IPS DF 19.7 (cell line): ENCODE measurements at places on chromosomes 5 and 9.

- DNase-seq, result no peak
These were observed 89.9 kb downstream of the HSPA4 start for GRCh38 chr5:133141746-133142145.

DNA sequence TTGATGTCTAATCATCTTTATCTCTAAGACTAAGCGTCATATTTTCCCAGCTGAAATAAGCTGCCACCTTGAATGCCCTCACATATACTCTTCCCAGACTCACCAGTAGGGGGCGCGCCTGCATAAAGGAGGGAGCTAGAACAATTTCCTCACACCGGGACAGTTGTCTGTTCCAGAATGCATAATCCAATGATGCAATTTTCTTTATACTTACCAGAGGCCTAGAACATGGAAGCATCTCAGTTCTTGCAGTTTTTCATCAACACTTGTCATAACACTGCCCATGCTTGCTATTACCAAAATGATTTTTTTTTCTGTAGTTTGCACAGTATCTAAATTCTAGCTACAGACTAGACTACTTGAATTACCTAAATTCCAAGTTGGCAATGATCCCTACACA is 203.9 kb downstream of the FRMD3 start:
- DNase-seq, result no peak

- DNase-seq, result no peak
These were observed 27.9 kb downstream of the TRIO start for GRCh38 chr5:14171046-14171445.

- no peak for DNase-seq
These were observed 67.1 kb downstream of the LHX2 start for GRCh38 chr9:124078641-124079040.

GRCh38 chr5:33827885-33828284 is 63.9 kb downstream of the ADAMTS12 start:
- DNase-seq, result no peak

DNA sequence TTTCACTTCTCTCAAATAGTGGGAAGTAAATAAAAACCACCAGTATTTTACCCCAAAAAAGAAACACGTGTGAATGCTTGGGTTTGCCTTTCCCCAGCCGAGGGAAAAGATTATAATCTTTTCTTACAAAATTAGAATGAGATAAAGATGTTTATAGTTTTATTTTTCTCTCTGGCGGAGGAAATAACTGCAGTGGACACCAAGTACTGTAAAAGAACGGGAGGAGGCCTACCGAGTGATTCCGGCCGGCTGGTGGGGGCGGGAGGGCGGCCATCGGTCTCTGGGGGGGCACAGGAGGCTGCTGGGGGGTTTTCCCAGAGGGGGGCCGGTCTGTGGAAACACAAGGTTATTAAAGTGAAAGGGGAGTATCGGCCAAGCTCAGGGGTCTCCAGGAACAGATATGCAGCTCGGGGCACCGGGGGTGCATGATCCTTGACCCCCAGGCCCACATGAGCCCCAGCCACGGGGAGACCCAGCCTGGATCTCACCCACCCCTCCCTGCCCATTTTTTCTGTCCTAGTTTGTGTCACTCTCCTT is 29.4 kb downstream of the LCP2 start:
- no peak for DNase-seq

DNA sequence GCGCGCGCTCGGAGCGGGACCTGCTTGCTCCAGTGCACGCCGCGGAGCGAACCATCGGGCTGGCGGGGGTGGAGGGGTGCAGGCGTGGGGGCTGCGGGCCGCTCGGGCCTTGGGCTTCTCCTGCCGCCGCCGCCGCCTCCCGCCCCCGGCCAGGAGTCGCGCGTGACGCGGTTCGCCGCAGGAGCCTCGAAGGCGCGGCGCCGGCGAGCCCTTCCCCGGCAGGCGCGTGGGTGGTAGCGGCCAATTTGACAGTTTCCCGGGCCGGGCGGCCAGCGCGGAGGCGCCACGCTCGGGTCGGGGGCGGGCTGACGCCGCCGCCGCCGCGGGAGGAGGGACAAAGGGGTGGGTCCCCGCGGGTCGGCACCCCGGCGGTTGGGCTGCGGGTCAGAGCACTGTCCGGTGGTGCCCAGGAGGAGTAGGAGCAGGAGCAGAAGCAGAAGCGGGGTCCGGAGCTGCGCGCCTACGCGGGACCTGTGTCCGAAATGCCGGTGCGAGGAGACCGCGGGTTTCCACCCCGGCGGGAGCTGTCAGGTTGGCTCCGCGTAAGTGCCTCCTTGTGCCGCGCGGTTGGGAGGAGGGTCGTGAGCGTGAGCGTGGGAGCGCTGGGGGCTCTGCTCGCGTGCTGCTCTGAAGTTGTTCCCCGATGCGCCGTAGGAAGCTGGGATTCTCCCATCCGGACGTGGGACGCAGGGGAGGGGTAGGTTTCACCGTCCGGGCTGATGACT is at the start of gene TJP2:
TJP2 (plus strand) TSS at position 387 of the 725 bp plus-strand sequence; CDS start at position 483, 96 bp downstream.
- DNase-seq, result no peak

DNA sequence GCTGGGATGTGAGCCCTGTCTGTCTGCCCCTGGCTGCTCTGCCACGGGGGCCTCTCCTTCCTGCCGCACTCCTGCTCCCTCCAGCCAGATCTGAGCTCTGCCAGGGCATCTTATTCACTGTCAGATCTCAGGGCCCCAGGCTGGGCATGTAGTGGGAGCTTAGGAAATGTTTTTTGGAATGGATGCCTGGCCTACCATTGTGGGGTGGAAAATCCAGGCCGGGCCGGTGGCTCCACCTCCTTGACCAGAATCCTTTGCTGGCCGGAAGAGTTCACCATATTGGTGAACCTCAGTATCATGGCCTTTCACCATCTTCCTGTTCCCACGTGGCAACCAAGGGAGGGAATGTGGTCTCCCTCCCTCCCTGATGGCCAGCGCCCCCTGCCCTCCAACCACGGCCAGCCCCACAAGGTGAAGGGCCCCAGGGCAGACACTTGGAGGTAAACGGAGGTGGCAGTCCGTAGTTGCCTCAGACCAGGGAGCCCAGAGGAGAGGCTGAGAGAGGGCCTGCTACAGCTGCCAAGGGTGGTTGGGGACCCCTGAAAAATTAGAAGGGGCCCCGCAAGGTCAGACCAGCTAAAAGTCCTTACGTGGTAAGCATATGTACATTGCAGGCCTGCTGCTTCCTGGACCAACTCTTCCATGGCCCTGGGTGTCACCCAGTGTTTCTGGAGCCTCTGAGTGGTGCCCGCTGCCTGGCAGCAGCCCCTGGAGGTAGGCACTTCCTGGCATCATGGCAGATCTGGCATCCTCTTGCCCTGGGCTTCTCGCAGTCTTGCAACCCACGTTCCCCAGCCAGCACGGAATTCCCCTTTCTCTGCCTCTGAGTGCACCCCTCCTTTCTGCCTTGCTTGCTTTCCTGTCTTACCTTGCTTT is 153.3 kb downstream of the RGS3 start:
- DNase-seq, result no peak

DNA sequence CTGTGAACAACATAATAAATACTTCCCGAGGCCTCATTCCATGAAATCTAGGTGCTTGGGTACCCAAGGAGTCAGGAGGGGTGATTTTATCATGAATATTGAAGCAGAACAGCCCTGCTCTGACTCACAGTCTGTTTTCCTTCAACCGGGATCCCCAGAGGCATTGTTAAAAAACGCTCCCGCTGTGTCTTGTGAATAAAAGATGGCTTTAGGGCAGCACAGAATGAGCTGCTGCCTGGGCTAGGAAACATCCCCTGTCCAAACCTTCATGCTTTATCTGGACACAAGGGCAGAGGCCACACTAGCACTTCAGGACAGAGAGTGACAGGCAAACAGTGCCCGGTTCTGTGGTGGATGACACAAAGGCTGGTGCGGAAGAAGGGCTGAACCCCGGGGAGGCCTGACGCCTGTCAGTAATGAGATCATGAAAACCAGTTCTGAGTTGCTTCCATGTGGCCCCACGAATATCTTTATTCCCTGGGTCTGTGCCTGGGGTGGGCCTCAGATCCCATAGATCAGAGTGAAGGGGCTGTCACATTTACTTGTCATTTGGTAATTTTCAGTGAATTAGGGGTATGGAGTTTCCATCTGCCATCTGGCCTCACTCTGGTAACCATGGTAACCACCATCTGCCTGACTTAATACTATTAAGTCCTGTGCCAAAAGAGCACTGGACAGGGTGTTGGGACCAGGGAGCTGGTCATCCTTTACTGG is 2.6 kb downstream of the IGFBPL1 start:
- no peak for DNase-seq

GRCh38 chr9:130431536-130432303 is 13.0 kb upstream of the ASS1 start:
- no peak for DNase-seq

DNA sequence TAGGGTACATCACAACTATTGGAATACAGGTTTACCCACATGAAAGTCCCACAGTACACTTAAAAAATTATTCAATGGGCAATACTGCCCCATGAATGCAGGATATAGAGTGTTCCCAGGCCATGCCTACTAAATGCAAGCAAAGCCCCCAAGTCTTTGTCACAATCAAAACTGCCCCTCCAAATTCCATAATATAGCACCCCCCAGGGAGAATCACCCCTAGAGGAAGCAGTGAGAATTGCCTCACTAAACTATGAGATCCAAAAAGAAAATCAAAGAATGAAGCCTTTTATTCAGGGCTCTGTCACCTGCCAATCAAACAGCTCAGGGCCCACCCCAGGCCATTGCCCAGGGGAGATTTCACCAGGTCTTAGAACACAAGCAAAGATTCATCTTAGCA is 90.8 kb downstream of the ATPSCKMT start:
- no peak for DNase-seq

- DNase-seq, result peak; percentile 9
These were observed 56.3 kb upstream of the KCNN2 start for GRCh38 chr5:114305402-114306207.

- DNase-seq, result no peak
These were observed 4.8 kb upstream of the F2RL1 start for GRCh38 chr5:76813982-76814562.

DNA sequence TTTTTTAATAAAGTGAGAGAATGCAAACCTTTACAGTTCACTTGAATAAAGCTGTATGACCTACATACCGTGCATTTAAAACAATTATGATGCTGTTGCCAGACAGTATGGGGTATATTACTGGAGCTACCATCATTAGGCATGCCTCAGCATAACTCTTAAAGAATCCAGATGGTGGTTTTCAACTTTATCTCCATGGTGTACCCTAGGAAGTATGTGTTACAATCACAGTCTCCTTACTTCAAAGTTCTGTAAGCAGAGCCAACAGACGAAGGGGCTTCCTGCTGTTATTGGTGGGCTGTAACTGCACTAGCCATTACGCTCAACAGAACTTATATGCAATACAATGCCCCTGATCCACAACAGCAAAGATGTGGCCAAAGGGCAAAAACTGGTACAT is 803.3 kb downstream of the DTWD2 start:
- DNase-seq, result no peak

DNA sequence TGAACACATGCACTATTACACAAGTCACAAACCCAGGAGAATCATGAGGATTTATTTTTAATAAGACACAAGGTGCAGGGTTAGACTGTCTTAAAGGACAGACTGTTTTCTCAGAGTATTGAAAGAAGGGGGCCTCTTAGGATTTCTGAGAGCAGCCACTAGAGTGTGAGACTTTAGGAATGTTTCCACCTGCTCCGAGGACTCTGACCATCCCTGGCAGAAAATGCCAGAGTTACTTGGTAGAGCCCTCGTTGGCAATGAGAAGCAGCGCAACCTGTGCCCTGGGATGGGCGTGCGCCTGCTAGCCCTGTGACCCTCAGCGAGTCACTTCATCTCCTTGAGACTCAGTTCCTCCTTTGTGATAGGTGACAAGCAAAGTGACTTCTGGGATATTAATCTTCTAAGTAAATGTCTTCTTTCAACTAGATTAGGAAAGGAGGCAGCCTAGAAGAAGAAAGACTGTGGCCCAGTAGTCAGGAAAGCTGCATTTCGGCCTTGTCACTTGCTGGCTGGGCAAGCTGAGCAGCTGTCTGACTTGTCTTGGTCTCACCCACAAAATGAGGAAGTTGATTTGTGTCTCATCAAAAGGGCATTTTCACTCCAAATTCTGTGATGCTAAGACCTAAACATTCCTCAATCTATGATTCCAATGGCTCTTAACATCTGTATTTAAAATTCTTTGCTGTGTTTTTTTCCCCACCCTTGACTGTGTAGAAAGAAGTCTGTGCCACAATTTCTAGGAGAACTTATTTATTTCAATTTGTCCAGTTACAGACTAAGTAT is 60.5 kb downstream of the PTCD2 start:
- DNase-seq, result no peak

DNA sequence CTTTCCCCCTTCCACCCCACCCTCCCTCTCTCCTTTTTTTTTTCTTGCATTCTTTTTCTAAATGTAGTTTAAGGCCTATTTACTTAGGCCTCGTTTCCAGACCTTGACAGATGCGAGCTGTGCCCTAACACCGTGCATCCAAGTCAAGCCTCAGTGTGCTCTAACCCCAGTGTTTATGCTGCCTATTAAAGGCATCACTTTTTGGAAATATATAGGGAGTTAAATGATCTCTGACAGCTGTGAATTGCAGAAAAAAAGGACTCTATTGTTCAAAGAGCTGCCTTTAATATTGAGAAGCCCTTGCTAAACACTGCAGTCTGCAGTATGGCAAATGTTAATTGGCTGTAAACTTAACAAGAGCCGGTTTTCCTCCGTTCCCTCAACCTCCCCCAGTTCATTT is 270.4 kb upstream of the TUT7 start:
- no peak for DNase-seq

- DNase-seq, result no peak
These were observed 547.4 kb downstream of the TLE1 start for GRCh38 chr9:81141961-81142360.

- DNase-seq, result no peak
These were observed 935.8 kb upstream of the EDIL3 start for GRCh38 chr5:85320495-85320894.

GRCh38 chr5:29780401-29780800 is 1413.1 kb upstream of the CDH6 start:
- DNase-seq, result no peak

GRCh38 chr9:98502311-98502975 is 206.3 kb downstream of the GABBR2 start:
- no peak for DNase-seq

DNA sequence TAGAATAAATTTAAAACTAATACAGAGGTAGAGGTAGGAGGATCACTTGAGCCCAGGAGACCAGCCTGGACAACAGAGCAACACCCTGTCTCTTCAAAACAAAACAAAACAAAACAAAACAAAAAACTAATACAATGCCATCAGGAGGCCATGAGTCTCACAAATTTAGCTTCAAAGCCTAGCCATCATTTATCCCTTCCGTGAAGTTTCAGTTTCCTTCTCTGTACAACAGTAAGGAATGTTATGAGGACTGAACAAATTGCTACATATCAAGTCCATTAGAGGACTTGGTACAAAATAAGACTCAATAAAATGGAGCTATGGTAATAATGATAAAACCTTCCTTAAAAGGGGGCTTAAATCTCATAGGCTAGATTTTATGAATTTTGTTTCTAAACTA is 60.8 kb downstream of the MAPKAP1 start:
- no peak for DNase-seq

- no peak for DNase-seq
These were observed 158.3 kb downstream of the NR2F1-AS1 start for GRCh38 chr5:93422652-93423280.
